ENCODE measurements at places on chromosomes 6 and 20.

GRCh38 chr20:59207235-59207634 lies 43.6 kb downstream of the ZNF831 start:
- DNase-seq: no peak

GRCh38 chr6:167005350-167006159 lies 6.4 kb downstream of the CEP43 start:
- DNase-seq: no peak

DNA sequence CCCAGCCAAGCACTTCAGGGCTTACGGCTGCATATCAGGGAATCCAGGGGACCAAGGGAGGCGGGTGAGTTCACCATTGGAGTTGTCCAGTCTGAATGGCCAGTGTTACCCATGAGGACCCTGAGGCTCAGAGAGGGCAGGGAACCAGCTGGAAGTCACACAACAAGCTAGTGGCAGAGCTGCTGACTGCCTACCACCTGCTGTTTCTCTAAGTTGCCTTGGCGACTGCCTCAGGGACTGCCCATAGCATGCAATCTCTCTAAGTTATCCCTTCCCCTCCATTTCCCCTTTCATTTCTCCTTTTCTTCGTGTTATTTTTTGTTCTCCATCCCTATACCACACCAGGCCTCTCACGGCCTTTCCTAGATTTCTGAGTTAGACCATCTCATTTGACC lies 71.8 kb upstream of the SIRPA start:
- DNase-seq: no peak

- no peak for DNase-seq
Observed at GRCh38 chr6:104771258-104771832, 88.4 kb downstream of the HACE1 start.

DNA sequence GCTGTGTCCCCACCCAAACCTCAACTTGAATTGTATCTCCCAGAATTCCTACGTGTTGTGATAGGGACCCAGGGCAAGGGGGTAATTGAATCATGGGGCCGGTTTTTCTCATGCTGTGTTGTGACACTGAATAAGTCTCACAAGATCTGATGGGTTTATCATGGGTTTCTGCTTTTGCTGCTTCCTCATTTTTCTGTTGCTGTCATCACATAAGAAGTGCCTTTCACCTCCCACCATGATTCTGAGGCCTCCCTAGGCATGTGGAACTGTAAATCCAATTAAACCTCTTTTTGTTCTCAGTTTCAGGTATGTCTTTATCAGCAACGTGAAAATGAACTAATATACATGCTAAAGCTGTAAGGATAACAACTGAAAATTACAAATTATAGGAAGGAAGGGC lies 88.3 kb downstream of the CDYL start:
- DNase-seq: no peak
